ENCODE measurements at places on chromosomes 4 and X. TPM values are rescaled to one million over a fixed set of nuclear protein-coding genes. Genes with fewer than 3 reads are reported as not detected.

HELT gene
- not detected for total RNA-seq

ENAM gene
- total RNA-seq = not detected

NEUROG2 gene
- total RNA-seq = not detected

LINC00632 gene
- total RNA-seq = 1.9 TPM

RGN gene
- total RNA-seq = not detected

NWD2 gene
- not detected for total RNA-seq

SMARCA5 gene
- 22.5 TPM for total RNA-seq

FAM149A gene
- 1.6 TPM for total RNA-seq

KLF8 gene
- not detected for total RNA-seq
